Stimulated activated CD4-positive, alpha-beta T cell treated with anti-CD3 and anti-CD28 coated beads, Interleukin-1b, Interleukin-23, amount 100 ng/mL, for 1 hour (primary cell): ENCODE measurements at places on chromosomes 13 and 19.

DNA sequence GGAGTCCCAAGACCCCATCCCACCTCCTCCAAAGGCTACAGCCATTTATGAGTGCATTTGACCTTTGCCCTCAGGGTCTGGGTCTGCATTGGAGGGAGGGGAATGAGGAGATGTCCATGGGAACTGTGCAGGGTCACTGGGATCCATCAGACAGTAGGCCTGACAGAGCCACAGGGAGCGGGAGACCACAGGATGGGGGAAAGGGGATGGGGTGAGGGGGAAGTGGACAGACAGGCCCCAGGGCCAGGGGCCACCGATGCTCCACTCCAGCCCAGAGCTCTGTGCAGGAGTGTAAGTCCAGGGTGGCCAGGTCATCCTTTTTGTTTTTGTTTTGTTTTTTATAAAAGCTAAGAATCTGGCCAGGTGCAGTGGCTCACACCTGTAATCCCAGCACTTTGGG lies 82.5 kb downstream of the CHST8 start:
- DNase-seq: no peak

- DNase-seq: no peak
Measured at GRCh38 chr19:49432141-49433073, 7.2 kb downstream of the GFY start.

- no peak for DNase-seq
Measured at GRCh38 chr19:42284591-42285341, 15.7 kb downstream of the CIC start.

- DNase-seq: peak; percentile 43
Measured at GRCh38 chr19:49987159-49987698, 26.3 kb upstream of the SIGLEC11 start.

GRCh38 chr19:52896431-52897137 lies 851 bp downstream of the ZNF320 start:
- DNase-seq: no peak

DNA sequence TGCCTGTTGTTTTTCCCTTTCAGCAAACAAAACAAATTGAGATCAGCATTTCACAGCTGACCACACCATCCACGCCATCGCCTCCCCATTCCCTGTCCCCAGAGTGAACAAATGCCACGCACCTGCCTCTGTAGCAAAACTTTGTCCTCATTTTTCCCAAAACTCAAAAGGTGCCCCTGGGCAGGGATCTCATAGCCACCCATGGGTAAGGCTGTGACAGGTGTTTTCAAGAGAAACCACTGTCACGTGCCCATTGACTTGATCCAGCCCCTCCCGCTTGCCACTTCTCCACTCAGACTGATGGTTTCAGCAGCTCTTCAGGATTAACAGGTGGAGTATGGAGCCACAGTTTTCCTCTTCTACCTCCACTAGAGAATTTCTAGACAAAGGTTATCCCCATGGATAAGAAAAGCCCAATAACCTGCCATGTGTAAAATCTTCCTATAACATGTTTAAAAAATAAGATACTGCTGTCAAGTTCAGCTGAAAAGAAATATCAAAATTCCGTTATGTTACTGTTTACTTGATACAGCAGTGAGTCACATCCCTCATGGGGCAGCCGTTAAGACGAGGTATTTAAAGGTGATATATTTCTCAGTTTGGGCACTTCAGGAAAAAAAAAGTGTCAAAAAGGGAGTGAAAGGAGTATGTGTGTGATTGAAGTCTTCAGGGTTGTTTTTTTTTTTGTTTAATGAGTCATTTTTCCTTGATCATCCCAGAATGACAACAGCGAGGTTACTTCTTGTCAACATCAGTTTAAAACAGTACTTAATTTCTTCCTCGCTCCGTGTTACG lies 63.5 kb upstream of the GPR183 start:
- no peak for DNase-seq

DNA sequence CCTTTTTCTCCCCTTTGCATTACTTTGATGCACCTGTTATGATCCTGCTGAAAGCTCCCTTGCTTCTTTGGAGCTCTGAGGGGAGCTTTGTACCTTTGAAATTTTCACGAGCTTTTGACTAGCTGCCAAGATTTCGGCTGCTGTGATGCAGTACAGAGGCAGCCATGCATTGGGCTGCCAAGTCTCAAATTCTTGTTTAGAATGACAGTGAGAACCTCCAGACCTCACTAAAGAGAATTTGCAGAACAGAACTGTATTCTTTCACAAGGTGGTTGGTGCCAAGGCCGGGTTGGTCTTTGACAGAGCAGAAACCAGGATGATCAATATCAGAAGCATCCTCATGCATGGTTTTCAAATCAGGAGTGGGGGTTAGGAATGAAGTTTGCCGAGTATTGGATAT lies 414.8 kb downstream of the GPC5 start:
- DNase-seq: no peak

DNA sequence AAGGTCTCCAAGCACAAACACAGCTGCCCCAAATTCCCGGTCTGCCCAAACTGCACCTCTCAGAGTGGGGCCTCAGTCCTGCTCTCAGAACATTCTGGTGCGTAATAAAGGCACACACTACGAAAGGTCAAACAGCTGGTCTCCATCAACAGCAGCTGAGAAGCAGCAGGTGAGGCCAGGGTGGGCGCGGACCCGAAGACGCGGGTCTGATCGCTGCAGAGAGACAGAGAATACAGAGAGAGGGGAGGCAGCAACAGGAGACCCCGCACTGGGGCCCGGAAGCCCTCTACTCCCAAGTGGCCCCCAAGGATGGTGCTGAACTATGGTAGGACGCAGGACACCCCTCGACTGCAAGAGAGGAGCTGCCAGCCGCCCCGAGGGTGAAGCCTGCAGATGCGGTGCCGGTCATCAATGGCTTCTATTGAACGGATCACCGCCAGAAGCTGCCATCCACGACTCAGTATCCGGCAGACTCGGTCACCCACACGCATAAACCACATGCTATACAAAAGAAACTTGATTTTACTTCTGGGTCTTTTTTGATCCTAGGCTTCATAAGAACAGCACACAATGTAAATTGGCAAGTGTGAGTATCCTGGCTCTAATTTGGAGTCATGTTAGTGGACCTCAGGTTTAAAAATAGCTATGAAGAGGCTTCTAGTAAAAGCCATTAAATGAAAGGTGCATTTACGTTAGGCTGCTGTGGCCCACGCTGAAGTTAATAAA lies 33.4 kb downstream of the STK24 start:
- DNase-seq: no peak

GRCh38 chr13:40558656-40559055 lies 107.8 kb downstream of the FOXO1 start:
- no peak for DNase-seq

DNA sequence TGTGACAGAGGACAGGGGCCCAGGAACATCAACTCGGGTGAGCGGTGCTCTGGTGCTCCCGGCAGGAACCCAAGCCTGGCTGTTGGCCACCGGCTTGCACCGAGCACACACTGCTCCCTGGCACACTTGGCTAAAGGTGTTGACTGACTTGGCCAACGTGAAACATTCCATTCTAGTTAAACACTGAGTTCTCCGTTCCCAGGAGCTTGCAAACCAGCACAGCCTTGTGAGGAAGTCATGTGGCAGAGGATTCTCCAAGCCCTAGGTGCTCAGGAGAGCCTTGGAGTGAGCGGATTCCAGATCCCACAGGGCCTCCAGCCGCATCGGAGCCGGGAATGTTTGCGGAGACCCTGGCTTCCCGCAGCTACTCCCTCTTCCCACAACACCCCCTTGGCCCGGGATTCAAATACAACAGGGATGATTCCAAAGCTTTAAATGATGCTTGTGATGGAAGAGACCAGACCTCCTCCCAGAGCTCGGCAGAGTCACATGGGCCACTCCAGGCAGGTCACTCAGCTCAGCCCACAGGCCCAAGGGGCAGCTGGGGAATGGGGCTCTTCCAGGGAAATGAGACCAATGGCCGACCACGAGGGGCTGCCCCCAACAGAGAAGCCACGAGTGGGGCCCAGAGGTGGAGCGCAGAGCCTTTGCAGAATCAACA lies 2.9 kb downstream of the C13orf46 start:
- DNase-seq: no peak

GRCh38 chr19:47176627-47177090 lies 46.0 kb downstream of the SAE1 start:
- DNase-seq: no peak

DNA sequence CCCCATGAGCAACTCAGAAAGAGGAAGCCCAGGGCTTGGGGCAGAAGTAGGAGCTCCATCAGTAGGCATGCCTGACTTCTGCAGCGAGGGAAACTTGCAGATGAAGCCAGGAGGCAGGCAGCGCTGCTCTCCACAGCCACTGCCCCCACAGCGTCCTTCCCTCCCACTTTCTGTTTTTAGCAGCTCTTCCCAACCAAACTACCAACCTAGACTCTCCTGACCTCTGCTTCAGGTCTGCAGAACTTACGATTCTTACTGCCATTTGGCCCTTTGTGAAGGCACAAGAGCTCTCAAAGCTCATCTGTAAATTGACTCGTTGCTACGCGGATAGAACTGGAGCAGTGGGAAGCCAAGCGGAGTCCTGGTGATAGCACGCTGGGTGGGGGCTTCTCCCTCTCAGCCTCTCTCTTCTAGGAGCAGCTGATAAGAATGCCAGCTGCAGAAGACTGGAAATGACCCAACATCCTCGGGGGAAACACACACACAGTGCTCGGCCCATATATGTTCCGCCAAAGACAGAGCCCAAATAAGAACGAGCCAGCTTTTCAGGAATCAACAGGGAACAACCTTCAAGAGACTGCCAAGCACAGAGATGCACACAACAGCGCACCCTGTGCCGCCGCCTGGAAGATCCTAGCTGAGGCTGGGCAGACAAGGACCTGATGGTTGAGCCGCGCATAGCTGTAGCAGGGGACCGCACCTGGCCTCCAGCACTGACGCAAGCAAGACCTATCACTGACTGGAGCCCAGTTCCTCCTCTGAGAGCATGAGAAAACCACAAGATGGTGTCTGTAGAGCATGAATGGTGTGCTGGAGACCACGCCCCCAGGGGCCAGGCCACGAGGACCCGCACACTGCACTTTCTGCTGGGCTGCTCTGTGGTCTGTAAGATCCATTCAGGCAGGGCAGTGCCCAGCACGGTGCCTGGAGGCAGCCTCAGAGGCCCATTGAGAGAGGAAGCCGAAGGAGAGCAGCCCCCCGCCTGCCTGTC lies 15.9 kb upstream of the SLC35E1 start:
- DNase-seq: no peak

GRCh38 chr19:47094557-47095475 lies 18.8 kb downstream of the ZC3H4 start:
- no peak for DNase-seq

GRCh38 chr19:17184371-17184841 lies 30.8 kb upstream of the USE1 start:
- DNase-seq: no peak

DNA sequence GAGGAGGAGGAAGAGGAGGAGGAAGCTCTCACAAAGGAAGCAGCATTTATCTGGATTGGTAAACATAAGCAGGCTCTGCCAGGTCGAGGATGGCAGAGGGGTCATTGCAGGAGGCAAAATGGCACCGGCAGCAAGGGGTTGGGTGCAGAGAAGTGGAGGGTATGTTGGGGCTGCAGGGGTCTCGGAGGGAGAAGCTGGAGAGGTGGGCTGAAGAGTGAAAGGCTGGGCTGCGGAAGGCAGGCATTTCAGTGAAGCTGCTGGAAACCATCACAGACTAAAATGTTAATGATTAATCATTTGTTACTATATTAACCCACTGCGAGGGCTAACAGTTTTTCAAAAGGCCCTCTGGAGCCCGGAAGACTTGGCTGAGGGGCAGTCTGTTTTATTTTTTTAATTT lies 24.6 kb downstream of the TPT1 start:
- DNase-seq: no peak

- no peak for DNase-seq
Measured at GRCh38 chr13:112060899-112061366, 6.0 kb upstream of the SOX1 start.

- no peak for DNase-seq
Measured at GRCh38 chr13:40910324-40911050, 108.6 kb downstream of the ELF1 start.

GRCh38 chr19:4844348-4845179 lies 13.1 kb upstream of the TICAM1 start:
- no peak for DNase-seq

DNA sequence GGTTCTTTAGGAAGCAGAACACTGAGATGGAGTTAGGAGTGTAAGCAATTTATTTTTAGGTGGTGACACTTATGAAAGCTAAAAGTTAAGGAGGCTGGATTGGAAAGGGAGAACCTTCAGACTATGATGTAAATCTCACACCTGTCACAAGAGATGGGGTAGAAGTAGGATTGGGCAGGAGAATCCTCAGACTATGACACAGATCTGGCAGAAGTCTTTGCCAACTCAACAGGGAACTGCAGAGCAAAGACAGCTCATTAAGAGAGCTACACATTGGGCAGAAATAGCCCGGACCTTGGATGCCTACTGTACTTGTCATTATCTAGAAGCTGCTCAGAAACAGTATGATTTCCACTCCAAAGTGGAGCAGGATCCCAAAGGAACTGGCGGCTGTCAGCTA lies 134.4 kb downstream of the DNAJC15 start:
- DNase-seq: no peak

GRCh38 chr19:4682417-4683200 lies 12.5 kb upstream of the MYDGF start:
- no peak for DNase-seq

GRCh38 chr19:39645800-39646411 lies 9.8 kb upstream of the LGALS16 start:
- no peak for DNase-seq
